Stimulated activated CD4-positive, alpha-beta T cell treated with anti-CD3 and anti-CD28 coated beads, Interleukin-2, amount 100 ng/mL, for 24 hours (primary cell): ENCODE measurements at places on chromosomes 1 and 21.

- no peak for DNase-seq
Measured at GRCh38 chr1:46098027-46098712, 34.3 kb downstream of the PIK3R3 start.

GRCh38 chr1:177744906-177745305 lies 225.0 kb downstream of the SEC16B start:
- no peak for DNase-seq

DNA sequence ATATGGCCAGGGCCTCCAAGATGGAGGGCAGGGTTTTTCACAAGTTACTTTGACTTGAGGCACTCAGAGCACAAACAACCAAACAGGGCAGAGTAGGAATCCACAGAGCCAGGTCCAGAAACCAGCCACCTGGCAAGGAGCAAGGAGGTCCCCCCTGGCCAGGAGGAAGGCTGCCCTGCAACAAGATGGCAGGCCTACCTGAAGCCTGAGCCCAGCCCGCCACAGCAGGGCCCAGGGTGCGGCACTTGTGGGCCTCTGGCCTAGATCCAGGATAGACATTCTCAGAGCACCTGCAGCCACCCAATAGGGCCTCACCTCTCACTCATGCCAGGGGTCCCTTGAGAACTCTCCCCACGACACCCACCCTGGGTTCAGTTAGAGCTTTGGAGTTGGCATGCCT lies 11.5 kb downstream of the SH3BGRL3 start:
- DNase-seq = no peak

DNA sequence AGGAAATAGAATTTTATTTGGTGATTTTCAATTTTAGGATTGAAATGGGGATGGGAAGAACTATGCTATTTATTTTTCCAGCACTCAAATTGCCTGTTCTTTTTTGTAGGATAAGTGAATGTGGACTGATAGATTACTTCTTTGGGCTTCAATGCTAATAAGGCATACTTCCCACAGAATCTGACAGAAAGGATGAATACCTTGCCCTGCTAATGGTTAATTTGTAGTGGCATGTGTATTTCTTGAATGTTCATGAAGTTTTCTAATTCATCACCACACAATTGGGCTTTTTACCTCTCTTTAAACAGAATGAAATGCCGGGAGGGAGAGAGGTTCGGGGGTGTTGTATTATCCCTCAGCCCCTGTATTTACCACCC lies 369.1 kb upstream of the ADGRL2 start:
- no peak for DNase-seq

GRCh38 chr1:183163316-183163715 lies 22.7 kb upstream of the LAMC2 start:
- no peak for DNase-seq
